ENCODE measurements at places on chromosomes 1 and 21.

DNA sequence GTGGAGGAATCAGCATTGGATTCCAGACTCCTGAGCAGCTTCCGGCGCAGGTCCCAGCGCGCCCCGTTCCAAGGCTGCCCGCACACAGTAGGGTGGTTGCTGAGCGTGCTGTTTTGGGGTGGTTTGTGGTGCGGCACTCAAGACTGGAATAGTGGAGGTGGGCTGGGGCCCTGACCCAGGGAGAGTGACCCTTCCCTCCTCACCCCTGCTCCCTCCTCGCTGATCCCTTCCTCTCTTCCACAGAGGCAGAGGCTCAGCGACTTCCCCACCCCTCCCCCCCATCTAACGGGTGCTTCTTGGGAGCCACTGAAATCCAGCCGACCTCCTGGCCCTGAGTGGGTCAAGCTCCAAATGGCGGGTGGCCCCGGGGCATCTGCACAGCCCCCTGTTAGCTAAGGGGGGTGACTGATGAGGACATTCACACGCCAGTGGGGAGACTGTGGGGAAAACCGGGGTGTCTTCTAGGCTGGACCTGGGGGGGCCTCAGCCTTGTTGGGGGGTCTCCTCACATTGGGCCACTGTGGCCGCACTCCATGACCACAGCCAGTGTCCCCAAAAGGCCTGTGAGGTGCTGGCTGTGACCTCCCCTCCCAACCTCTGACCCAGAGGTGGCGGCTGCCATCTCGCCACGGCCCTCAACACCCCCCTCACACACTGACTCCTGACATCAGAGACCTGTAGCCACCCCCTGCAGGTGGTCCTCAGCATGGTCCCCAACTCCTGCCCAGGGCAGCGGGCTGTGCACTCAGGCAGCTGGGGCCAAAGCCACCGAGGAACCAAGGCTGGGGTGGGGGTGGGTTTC is 3.9 kb upstream of the HES4 start:
- DNase-seq, result no peak

- no peak for DNase-seq
Measured at GRCh38 chr1:150553392-150554085, 4.3 kb downstream of the ADAMTSL4 start.

GRCh38 chr1:20413136-20413775 is 72.8 kb downstream of the CAMK2N1 start:
- no peak for DNase-seq

DNA sequence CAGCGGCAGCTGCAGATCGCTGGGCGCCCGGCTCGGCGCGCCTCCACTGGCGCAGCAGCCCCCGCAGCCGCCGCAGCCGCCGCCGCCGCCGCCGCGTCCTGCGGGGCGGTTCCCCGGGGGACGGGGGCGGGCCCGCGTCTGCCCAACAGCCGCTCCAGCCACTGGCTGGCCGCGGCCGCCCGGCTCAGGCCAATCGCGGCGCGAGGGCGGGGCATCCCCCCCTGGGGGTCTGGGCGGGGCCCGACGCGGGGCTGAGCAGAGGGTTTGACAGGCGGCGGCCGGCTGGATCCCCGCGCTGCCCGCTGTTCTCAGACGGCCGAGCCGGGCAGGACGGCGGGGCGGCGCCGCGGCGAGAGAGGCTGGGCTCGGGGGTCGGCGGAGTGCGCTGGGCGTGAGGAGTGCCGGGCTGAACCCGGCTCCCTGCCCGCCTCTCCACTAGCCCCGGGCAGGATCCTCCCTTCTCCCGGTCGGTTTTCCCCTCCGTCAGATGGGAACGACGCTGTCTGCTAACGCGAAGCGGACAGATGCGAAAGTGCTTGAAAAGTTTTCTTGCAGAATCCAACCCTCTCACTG is at the start of gene GLIS1:
TSS of gene GLIS1 (minus strand) at position 56 of the 573 bp plus-strand sequence. CDS start 1,100 bp downstream, outside the sequence.
- DNase-seq, result no peak

GRCh38 chr1:67611846-67612245 is 73.2 kb upstream of the GADD45A start:
- no peak for DNase-seq

DNA sequence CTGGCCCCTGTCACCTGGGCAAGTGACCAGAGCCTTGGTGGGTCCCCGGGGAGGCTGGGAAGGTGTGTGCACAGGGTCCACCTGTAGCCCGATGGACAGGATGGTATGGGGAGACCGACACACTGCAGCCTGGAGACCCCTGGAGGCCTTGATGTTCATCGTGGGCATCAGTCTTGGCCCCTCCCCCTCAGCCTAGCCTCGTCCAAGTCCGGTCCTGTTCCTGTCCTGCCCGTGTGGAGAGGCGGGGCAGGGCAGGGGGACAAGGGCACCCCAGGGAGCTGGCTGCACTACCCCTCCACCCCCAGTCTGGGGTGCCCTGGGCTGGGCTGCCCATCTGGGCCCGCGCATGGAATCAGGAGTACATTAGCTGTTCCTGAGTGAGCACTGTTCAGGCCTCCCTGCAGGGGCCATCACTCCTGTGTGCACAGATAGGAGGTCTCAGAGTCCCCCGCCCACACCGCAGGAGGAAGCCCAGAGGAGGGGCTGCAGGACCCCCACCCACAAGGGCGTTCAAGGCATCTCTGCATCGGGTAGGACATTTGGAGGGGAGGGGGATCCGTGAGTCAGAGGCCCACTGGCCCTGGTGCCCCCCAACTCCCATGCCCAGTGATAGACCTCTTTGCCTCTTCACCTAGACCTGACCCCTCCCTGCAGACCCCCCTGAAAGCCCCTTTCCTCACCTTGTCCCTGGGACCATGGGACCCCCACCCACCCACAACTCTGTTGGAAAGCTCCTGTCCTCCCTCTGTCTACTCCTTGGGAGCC is 63.2 kb downstream of the WNT9A start:
- DNase-seq, result no peak

GRCh38 chr1:54475946-54476516 is 69.8 kb upstream of the SSBP3 start:
- DNase-seq, result no peak

DNA sequence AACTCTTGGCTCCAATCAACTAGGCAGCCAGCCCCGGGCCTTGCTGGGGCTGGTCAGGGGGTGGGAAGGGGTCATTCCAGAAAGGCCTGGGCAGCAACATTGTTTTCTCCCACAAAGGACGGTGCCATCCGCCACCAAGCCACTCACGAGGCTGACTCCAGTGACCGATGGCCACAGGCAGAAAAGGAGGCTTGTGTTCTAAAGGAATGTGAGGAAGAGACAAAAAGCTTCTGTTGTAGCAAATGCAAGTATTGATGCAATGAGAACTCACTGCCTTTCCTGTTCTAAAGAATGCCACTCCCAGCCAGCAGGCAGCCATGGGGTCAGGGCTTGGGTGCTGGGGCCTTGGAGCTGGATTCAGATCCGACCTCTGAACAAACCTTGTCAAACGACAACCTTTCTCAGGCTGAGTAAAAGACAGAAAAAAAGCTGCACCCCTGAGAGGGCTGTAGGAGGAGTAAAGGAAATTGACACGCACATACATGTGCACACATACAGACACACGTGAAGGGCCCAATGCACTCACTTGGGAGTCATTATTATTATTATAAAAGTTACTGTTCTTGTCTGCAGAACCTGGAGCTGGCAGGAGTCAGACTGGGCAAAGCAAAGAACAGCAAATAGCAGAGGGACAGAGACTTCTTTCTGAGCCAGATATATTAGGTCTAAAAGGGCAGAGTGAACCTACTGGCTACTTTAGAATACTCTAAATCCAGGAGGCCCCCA is 13.9 kb upstream of the PRMT2 start:
- no peak for DNase-seq

- no peak for DNase-seq
Measured at GRCh38 chr1:46474570-46474969, 15.1 kb upstream of the DMBX1 start.

DNA sequence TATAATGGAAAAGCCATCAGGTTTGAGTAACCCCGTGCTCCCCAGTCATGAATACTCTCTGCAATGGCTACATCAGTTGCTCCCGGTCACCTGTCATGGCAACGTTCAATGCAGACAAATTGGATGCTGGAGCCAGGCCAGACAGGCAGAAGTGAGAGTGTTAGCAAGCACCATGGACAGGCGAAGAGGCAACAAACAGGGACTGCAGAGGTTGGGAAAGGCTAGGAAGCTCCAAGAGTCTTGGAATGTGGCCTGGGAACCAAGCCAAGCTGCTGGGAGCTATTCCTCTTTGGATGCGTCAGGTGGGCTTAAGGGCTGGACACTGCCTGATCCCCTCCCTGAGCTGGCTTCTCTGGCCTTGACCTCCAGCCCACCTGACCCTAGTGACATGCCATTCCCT is 102.9 kb downstream of the ACTL8 start:
- no peak for DNase-seq
